Activated T-helper 1 cell treated with anti-CD3 and anti-CD28 coated beads, Interleukin-2, amount 50 U/mL, for 16 hours (primary cell): ENCODE measurements at places on chromosomes 11 and 22.
A peak's percentile ranks its signal among the peaks of the same experiment; 100 is the strongest.

- DNase-seq, result no peak
Observed at GRCh38 chr11:116136987-116137674, 632.9 kb upstream of the CADM1 start.

DNA sequence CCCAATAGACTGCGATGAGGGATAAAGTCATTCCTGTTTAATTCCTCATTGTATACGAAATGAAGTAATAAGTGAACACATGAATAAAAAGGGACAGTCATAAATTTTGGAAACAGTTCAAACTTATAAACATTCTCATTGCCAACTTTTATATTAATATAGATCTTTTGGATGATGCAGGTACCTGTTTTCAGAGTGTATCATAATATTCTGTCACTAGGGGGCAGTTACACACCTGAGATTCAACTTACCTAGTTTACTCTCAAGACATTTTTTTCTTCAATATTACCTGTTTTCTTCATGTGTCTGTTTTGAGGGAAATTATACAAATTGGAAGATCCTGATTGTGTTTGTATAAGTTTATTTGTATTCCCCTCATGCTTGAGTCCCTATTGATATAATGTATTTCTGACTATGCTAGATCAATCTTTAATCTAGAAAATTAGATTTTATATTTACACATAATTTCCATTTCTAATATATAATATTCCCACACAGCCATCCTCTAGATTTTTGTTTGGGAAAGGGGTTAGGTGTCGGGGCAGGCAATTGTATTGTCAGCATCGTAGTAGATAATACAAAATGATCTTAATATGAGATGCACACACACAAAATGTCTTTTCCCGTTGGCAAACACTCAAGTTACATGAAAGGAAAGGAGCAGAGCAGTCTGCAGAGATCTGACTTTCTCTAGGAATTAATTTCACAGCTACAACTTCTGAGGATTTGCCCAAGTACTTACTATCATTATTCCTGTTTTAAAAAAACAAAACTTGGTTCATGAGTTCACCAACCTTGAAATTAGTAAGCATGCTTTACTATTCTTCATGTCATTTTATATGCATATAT lies 18.4 kb downstream of the FDX1 start:
- DNase-seq, result no peak

DNA sequence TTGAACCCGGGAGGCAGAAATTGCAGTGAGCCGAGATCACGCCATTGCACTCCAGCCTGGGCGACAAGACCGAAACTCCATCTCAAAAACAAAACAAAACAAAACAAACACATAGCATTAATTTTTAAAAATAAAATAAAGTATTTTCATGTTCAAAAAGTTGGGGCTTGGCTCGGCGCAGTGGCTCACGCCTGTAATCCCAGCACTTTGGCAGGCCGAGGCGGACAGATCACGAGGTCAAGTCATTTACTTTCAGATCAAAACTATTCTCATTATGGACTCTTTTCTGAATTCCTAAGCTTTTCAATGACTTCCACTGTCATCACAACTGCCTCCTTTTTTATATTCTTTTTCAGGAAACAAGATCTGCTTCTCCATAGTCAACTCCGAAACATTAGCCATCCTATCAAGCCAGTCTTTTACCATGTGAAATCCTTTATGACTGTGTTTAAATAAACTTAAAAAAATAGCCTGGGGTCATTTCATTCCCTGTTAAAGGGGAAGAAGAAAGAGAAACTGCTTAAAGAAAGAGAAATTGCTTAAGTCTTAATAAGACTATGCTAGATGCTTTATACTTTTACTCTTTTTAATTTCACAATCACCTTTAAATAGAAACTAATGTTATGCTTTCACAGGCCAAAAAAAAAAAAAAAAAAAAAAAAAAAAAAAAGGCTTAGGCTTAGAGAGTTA lies 13.1 kb upstream of the CHRNA10 start:
- DNase-seq, result no peak

DNA sequence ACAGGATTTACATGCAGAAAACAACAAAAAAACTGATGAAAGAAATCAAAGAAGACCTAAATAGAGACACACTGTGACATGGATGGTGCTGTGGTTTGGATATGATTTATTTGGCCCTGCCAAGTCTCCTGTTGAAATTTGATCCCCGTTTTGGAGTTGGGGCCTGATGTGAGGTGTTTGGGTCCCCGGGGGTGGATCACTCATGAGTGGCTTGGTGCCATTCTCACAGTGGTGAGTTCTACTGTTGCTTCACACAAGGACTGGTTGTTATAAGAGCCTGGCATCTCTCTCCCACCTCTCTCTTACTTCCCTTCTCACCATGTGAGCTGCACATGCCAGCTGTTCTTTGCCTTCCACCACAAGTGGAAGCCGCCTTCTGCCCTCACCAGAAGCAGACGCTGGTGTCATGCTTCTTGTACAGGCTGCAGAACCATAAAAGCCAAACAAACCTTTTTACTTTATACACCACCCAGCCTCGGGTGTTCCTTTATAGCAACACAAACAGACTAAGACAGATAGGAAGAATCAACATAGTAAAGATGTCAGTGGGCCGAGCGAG lies 7.8 kb upstream of the RTL6 start:
- no peak for DNase-seq

DNA sequence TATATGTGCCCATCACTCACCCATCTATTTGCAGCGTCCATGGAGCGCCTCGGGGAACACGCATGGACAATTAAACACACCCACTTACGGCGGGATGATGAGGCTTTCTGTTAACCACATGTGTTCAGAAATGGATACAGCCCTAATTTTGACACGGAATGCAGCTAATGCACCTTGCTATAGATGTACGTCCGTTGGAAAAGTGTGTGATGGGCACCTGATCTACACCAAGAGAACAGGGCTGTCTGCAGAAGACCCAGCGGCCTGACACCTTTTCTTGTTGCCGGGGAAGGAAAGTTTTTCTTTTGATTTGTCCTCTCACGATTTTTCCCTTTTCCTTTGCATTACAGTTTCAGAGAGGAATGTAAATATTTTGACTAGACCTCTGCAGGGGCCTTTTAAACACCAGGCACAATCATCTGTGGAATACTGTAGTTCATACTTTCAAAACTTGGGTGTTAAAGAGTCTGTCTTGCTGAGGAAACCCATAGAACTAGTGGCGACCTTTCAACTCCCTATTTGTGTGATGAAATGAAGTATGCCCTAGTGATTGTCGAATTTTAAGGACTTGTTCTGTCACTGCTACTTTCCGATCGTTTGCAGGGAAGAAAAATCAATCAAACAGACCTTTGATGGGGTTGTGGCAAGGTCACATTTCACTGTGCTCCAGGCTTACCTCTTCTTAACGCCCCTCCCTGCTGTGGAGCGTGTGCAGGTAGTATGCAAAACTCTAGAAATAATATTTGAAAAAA lies 16.5 kb upstream of the PAX6 start:
- DNase-seq, result no peak

DNA sequence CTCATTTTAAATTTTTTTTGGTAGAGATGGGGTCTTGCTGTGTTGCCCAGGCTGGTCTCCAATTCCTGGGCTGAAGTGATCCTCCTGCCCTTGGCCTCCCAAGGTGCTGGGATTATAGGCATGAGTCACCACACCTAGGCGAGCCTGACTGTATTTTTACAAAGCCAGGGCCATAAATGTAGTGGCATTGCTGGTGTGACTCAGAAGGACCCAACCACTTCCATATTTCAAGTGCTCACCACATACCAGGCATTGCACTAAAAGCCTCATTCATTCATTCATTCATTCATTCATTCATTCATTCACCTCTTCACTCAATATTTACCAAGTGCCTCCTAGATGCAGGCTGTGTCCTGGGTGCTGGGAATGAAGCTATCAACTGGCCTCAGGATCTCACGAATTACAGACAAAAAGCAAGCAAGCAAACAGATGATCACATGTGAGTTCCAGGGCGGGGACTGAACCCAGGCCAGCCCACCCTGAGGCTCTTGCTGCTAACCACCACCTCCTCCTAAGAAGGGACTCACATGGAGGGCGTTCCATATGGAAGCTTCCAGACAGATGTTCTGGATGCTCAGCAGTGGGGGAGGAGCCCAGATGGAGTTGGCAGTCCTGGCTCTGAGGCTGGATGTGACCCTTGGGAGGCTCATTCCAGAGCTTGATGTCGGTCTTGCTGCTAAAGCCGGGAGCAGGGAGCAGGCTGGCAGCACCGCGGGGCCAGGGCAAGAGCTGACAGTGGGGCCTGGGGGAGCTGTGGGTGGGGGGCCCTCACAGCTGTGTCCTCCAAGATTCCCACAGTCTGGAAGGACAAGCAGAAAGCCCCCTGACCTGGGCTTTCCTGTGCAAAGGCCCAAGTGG lies 158.8 kb downstream of the CTTN start:
- DNase-seq, result no peak

GRCh38 chr11:115333121-115333520 lies 171.1 kb downstream of the CADM1 start:
- DNase-seq, result no peak

- peak; percentile 93 for DNase-seq
Observed at GRCh38 chr22:50507991-50508884, at the start of gene NCAPH2. TSS of gene NCAPH2 (plus strand) at chr22:50508224. CDS start at chr22:50508338, 114 bp downstream.

GRCh38 chr11:87180742-87181141 lies 143.0 kb downstream of the TMEM135 start:
- DNase-seq, result no peak

DNA sequence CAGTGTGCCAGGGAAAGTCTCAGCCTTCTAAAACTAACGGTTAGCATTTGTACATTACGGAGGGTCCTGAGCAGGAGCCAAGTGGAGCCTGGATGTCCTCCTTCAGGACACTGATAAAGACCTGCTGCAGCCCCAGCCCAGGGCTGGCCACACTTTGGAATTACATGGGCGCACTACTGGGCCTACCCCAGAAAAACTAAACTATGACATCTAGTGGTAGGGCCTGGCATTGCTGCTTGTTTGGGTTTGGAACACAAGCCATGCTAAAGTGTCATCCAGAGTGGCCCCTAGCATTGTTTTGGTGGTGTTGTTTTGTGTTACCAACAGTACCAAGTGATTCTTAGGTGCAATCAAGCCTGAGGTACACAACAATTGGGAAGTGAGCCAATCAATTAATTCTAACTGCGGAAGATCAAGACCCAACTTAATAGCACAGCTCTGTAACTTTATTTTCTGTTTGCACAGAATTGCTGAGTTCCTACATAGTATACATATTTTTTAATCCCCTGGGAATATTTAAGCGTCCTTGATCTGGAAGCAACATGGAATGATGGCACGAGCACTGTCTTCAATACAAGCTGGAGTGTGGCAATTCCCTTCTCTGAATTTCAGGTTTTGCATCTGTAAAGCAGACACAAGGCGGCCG lies 340.7 kb downstream of the LARGE1 start:
- DNase-seq, result no peak

DNA sequence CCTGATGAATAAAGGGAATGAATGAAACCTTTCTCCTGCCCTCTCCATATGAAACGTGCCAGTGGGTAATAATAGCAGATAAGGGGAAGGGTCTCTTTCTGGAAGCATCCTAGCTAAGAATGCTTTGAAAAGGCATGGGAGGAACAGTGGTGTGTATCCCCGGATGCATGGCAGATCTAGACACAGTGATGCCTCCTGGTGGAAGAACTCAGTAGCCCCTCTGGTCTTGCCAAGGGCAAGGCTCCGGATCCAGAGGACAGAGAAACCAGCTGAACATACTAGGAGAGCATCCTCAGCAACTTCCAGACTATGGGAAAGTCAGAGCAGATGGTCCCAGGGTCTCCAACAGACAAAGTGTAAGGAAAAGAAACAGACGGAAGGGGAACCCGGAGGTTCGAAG lies 6.4 kb downstream of the BAIAP2L2 start:
- DNase-seq, result no peak

GRCh38 chr11:118691926-118692830 lies 12.7 kb upstream of the TREH start:
- DNase-seq, result peak; percentile 30

DNA sequence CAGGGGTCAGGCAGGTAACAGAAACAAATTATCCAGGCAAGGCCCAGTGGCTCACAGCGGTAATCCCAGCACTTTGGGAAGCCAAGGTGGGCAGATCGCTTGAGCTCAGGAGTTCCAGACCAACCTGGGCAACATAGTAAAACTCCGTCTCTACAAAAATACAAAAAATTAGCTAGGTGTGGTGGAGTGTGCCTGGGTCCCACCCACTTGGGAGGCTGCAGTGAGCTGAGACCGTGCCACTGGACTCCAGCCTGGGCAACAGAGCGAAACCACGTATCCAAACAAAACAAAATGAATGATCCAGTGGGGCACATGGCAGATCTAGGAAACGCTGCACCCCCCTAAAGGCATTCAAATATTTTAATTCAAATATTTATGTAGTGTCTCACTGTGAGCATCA lies 9.9 kb downstream of the NUMA1 start:
- no peak for DNase-seq

DNA sequence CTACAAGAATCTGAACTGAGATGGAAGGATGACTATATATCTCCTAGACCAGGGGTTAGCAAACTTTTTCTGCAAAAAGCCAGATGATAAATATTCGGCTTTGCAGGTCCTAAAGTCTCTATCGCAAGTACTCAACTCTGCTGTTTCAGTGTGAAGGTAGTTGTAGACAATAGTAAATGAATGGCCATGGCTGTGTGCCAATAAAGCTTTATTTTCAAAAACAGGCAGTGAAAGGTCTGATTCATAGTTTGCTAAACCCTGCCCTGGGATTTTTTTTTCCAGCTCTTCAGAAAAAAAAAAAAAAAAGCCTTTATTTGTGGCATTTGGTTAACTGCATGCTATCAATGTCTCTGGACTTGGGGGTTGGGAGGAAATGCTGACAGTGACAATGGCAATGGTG lies 37.5 kb downstream of the FAM227A start:
- DNase-seq, result no peak

DNA sequence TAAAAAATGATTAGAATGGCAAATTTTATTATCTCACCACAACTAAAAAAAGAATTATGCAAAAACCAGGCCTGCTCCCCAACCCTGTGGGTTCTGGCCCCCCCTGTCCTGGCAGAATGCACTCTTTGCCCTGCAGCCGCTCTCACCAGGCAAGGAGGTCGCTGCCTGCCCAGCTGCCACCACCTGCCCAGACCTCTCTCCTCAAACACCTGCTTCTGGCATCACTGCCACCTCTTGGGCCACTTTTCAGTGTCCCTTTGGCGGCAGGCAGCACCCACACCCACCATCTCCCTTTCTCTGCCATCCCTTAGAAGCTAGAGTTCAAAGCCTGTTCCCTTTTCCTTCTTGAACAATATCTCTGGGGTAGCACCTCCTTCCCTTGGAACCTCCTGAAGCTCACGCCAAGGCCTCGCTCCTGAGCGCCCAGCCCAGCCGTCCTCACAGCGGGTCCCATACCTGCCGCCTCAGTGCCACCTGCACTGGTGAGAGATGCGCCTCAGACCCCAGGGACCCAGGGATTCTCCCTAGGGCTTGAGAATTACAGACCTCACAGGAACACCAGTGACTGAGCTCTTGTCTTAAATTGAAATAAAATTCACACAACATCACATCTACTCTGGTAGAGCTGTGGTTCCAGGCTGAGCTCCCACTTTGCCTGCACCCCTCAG lies 44.6 kb downstream of the SGSM3 start:
- no peak for DNase-seq

GRCh38 chr22:20418211-20418788 lies 19.3 kb downstream of the SCARF2 start:
- DNase-seq, result peak; percentile 56
